ENCODE measurements at places on chromosomes 12 and 14.

- no peak for DNase-seq
Measured at GRCh38 chr12:11508699-11509098, 113.3 kb upstream of the PRB2 start.

DNA sequence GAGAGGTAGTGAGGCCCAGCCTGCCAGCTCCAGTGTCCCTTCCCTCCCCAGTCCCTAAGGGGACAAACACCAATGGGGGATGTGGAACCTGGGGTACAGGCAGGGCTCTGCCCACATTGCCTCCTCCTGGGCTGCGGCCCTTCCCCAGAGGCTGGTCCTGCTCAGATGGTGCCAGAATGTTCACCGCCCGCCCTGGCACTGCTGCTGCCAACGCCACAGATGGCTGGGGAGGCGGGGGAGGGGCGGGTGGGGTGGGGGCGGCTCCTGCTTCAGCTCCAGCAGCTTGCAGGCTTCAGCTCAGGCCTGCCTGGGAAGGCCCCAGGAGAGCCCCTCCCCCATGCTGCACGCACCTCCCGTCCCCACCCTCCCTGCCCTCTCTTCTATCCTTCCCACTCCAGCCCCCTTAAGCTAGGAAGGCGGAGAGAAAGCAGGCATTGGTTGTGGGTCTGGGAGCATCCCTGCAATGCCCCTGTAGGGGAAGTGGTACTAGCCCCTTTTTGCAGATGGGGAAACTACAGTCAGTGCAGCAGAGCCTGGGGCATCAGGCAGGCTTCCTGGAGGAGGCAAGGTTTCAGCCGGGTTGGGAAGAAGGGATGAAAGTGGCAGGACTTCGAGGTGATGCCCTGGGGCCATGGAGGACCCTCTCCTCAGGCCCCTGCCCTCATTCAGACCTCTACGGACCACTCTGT lies 2.0 kb upstream of the BEGAIN start:
- no peak for DNase-seq

GRCh38 chr14:64636208-64636979 lies 67.8 kb upstream of the PLEKHG3 start:
- DNase-seq: peak; percentile 50

- no peak for DNase-seq
Measured at GRCh38 chr12:90275088-90275487, 566.5 kb upstream of the ATP2B1 start.

DNA sequence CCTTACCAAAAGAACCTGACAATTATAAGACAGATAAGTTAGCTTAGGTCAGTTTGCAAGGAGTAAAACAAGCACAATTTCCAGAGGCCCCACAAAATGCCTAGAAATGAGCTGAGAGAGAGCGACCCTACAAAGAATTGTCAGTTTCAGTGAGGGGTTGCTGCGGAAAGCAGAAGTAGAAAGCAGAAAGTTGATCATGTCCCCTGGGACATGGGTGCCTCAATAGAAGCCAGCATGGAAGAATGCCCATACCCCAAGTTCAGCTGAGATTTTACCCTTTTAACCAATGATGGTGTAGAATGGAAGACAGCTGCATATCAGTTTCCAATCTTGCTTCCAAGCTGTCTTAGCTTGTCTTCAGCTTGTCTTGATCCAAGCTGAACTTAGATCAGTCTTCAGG lies 21.8 kb upstream of the CRY1 start:
- no peak for DNase-seq

- DNase-seq: peak; percentile 70
Measured at GRCh38 chr12:109597795-109598427, 24.3 kb downstream of the MVK start.

DNA sequence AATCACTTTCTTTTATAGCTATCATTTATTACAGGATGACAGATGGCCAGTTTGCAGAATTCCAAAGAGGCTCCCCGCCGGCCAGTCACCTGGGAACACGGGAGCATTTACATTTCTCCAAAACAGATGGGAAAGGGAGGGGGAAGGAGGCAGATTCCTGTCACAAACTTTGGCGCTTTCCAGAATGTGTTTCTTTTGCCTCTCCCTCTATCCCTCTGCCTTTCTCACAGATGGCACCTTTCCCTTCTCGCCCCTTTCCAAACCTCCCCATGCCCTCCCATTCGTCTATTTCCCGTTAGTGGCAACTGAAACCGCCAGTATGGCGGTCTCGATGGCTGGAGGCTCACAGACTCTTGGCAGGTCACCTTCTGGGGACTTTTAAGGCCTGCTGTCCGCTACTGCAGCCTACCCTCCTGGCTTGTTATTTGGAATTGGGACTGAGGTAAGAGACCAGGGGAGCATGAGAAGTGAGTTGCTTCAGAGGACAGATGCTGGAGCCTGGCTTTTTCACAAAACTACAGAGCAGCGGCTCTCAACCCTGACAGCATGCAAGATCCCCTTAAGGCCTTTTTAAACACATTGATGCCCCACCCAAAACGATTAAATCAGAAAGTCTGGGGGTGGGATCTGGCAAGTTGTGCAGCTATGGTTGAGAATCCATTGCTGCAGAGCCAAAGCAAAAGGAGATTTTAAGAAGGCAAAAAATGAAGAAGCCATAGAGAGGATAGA lies 161.5 kb upstream of the VASH1 start:
- DNase-seq: no peak

GRCh38 chr12:65889144-65889880 lies 65.0 kb downstream of the HMGA2 start:
- DNase-seq: no peak

GRCh38 chr12:43338848-43339526 lies 213.0 kb downstream of the ADAMTS20 start:
- DNase-seq: no peak

GRCh38 chr12:53612978-53613377 lies 13.2 kb downstream of the ATF7 start:
- no peak for DNase-seq

DNA sequence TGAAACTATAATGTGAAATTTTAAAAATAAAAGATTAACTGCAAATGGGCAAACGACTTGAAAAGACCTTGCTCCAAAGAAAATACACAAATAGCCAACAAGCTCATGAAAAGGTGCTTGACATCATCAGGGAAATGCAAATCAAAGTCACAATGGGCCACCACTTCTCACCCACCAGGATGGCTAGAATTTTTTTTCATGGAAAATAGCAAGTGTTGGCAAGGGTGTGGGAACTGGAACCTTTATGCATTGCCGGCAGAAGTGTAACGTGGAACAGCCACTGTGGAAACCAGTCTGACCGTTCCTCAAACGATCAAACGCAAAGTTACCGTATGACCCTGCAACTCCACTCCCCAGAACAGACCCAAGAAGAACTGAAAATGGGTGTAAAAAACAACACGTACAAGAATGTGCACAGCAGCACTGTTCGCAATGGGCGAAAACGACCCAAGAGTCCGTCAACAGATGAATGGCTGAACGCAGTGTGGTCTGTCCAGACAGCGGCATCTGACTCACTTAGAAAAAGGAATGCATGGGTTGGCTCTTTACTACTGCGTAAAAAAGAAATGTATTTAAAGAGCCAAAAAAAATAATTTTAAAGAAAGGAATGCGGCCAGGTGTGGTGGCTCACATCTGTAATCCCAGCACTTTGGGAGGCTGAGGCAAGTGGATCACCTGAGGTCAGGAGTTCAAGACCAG lies 40.2 kb downstream of the SCARB1 start:
- no peak for DNase-seq

- no peak for DNase-seq
Measured at GRCh38 chr14:104717646-104718045, 6.4 kb upstream of the ADSS1 start.

- no peak for DNase-seq
Measured at GRCh38 chr14:104187121-104187889, 48.9 kb downstream of the KIF26A start.

DNA sequence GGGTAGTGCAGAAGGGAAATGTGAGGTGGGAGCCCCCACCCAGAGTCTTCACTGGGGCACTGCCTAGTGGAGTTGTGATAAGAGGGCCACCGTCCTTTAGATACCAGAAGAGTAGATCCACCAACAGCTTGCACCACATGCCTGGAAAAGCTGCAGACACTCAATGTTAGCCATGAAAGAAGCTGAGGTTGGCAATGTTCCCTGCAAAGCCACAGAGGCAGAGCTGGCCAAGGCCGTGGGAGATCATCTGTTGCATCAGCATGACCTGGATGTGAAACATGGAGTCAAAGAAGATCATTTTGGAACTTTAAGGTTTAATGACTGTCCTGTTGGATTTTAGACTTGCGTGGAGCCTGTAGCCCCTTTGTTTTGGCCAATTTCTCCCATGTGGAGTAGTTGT lies 468.4 kb upstream of the FOXG1 start:
- DNase-seq: no peak

DNA sequence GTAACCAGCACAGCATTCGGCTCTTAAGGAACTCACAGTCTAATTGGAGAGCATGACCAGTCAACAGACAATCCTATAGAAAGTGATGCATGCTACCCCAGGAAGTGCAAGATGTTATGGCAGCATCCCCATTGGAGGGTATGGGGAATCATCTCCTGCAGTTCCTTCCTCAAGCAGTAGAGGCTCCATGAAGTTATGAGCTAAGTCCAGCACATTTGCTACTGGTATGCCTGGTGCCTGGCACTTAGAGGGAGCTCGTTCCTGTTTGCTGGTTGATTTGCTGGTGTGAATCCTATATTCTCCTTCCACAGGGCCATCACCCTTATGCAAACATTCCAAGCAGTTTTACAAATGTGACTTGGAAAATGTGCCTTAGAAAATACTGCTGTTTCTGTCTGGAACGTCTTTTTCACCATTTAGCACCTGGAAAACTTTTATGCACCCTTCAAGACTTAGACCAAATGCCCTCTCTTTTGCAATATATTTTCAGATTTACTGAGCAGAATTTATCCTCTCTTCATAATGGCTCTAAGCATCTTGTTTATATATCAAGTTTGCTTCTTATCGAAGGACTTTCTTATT lies 136.1 kb upstream of the WSCD2 start:
- no peak for DNase-seq

GRCh38 chr14:65981192-65981843 lies 504.9 kb upstream of the CCDC196 start:
- DNase-seq: no peak

GRCh38 chr12:68422956-68423574 lies 90.9 kb upstream of the MDM1 start:
- DNase-seq: no peak

DNA sequence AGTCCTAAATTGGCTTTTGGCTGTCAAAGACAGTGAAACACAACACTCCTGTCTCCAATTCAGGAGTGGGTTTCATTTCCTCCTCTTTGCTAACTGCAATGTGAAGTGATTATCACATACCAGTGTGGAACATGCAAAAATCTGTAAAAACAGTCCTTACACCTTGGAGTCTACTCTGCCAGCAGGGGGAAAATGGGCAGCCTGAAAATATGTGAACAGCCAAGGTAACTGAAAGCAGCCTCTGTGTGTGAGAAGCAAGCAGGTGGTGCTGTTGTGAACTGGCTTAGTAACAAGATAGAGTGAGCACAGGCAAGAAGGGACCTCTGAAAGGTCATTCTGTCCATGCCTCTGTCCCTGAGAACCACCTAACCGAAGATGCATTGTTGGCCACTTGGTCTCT lies 6.0 kb downstream of the PRMT8 start:
- no peak for DNase-seq

DNA sequence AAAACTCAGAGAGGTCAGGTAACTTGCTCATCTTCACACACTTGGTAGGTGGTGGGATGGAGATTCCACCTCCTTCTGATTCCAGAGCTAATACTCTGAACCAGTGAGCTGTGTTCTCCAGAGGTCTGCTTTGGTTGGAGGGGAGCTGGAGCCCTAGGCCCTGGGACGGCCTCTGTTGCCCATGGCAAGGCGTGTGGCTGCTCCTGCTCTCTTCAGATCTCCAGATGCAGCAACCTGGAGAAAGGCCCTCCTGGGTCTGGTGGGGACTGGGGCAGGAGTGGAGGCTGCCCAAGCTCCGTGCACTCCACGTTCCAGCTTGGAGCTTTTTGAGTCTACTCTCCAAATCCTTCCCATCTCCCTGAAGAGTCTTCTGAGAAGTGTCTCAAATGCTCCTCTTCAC lies 10.7 kb downstream of the CCND2 start:
- no peak for DNase-seq

DNA sequence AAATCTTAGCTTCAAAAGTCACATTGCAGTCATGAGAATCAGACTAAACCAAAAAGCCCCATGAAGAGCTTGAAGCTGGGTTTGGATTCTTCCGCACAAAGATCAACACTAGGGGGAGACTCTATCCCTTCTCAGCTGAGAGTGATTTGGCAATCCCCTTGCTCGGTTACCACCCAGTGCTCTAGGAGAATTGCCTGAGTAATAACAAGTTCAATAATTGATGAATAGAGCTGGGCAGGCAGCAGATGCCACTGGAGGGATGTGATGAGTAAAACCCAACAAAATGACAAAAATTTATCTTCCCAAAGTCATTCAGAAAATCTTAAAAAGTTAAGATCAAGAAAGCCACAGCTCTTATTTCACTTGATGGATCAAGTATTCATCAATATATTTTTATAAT lies 185.6 kb upstream of the ARID2 start:
- DNase-seq: peak; percentile 27

- no peak for DNase-seq
Measured at GRCh38 chr14:59262717-59263454, 74.4 kb downstream of the DAAM1 start.
